ENCODE measurements at places on chromosomes 7 and 10. TPM values are rescaled to one million over a fixed set of nuclear protein-coding genes. Genes with fewer than 3 reads are reported as not detected.
A peak's percentile ranks its signal among the peaks of the same experiment; 100 is the strongest.

OR9A2 gene
- total RNA-seq = not detected

HHEX gene
- 12.2 TPM for total RNA-seq

AMPH gene
- total RNA-seq = 0.58 TPM

IFRD1 gene
- total RNA-seq = 49.9 TPM

ZNF467 gene
- total RNA-seq = 35.3 TPM

CYP2E1 gene
- total RNA-seq = 2.1 TPM

OPN1SW gene
- not detected for total RNA-seq

- no peaks in the 10 kb centered on the region for H3K36me3 ChIP-seq
- peaks cover 99% of the 10 kb centered on the region for H3K27me3 ChIP-seq
- DNase-seq = no peak
- no peak overlapping the region for H3K27ac ChIP-seq
- peak overlapping the region; percentile 33 for H3K4me3 ChIP-seq
These were observed 936 bp downstream of the IGF2BP3 start for GRCh38 chr7:23469150-23469960.

DNA sequence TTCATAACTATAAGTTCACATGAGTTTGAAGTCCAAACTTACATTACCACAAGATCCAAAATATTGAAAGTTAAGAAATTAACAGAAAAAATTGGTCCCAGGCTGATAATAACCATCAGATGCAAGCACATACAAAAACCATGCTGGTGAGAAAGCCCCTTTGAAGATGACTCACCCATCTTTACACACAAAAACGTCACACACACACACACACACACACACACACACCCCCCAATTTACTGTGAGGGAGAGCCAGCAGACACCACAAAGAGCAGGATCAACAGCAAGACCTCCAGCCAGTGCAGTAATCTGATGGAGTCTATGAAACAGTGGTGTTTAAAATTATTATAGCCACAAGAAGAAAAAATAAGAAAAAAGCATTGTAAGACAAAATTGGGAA lies 50.1 kb upstream of the DRGX start:
- no peaks in the 10 kb centered on the region for H3K4me1 ChIP-seq
- DNase-seq = no peak
- no peak overlapping the region for H3K4me3 ChIP-seq
- H3K36me3 ChIP-seq = no peaks in the 10 kb centered on the region

DNA sequence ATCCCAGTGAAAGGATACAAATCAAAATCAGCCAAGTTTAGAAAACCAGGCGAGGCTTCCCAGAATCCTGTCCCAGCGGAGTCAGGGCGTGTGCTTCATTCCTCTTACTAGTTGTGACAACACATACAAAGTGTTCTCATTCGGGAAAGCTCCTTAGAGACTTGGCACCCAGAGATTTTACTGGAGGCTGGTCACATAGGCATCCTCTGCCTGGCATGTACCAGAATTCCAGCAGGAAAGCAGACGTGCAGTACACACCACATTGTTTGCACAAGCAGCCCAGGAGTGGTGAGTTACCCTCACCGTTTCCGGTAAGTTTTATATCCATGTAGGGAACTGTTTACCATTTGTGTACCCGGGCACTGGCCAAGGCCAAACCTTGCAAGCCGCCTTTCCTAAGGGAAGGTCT lies 34.9 kb downstream of the MMRN2 start:
- no peaks in the 10 kb centered on the region for H3K4me1 ChIP-seq
- H3K4me3 ChIP-seq = no peak overlapping the region
- H3K36me3 ChIP-seq = peaks cover 44% of the 10 kb centered on the region
- no peaks in the 10 kb centered on the region for H3K27me3 ChIP-seq

GRCh38 chr10:80131499-80131901 lies 1.0 kb upstream of the PLAC9 start:
- H3K27ac ChIP-seq = no peak overlapping the region
- H3K27me3 ChIP-seq = peaks cover 17% of the 10 kb centered on the region
- no peak overlapping the region for H3K4me3 ChIP-seq

DNA sequence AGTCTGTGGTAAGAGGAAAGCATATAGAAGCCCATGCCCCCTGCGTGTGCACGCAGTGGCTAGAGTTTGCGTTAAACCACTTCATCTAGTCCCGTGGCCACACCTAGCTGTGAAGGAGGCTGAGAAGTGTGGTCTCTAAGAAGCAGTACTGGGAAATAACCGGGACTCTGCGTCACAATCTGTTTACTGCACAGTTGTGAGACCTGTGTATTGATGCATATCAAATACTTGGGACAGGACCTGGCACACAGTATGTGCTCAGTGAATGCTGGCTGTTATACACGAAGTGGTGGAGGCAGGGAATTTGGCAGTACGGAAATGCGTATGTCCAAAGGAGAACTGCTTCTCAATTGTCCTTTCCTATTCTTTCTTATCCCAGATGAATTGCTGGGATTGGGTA lies 149.5 kb downstream of the ARHGAP21 start:
- no peaks in the 10 kb centered on the region for H3K36me3 ChIP-seq
- DNase-seq = no peak
- no peaks in the 10 kb centered on the region for H3K4me1 ChIP-seq
- H3K4me3 ChIP-seq = no peak overlapping the region
- H3K27ac ChIP-seq = no peak overlapping the region

GRCh38 chr7:135260930-135261721 lies 27.5 kb downstream of the STRA8 start:
- H3K27ac ChIP-seq = no peak overlapping the region
- DNase-seq = no peak
- H3K4me3 ChIP-seq = no peak overlapping the region
- no peaks in the 10 kb centered on the region for H3K27me3 ChIP-seq
- no peaks in the 10 kb centered on the region for H3K36me3 ChIP-seq

- H3K36me3 ChIP-seq = no peaks in the 10 kb centered on the region
- DNase-seq = no peak
- no peak overlapping the region for H3K4me3 ChIP-seq
- H3K27ac ChIP-seq = no peak overlapping the region
These were observed 29.4 kb upstream of the C10orf71 start for GRCh38 chr10:49269523-49269922.

DNA sequence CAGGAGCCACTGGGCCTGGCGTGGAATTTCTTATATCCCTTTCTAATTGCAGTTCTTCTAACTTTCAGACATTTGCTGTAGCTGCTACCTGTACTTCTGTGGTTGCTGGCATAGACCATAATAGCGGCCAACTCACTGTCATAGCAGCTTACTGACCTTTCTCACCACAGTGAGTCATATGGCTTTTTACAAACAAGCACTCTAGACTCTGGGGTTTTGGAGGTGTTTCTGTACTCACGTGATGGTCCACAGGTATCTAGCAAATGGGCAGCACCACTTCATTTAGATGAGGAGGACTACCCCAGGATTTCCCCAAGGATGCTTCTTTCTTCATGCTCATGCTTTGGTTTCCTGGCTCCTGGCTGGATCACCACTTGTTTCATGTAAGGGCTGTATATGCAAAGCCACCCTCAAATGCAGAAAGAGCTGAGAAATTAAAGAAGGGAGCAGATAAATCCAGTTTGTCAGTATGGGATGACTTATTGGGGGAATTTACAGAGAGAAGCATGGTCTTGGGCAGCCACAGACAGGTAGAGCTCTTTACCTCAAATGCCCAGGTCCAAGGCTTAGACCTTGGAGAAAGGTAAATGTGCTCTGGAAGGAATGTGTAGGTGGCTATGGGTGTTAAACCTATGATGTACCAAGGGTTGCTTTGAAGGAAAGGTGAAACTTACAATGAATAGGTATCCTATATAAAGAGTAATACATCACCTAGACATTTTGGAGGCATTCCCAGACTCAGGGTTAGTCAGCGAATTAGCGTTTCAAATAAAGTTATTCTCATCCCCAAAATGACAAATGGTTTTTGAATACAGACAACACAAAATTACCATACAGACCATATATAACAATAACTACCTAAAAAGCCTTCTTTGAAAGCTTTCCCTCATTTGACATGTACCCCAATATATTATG lies 15.9 kb upstream of the SLC25A16 start:
- no peaks in the 10 kb centered on the region for H3K27me3 ChIP-seq
- peak overlapping the region; percentile 30 for H3K27ac ChIP-seq
- H3K4me3 ChIP-seq = no peak overlapping the region
- H3K4me1 ChIP-seq = no peaks in the 10 kb centered on the region

- H3K4me1 ChIP-seq = no peaks in the 10 kb centered on the region
- no peak overlapping the region for H3K27ac ChIP-seq
- H3K4me3 ChIP-seq = no peak overlapping the region
- no peaks in the 10 kb centered on the region for H3K36me3 ChIP-seq
- no peaks in the 10 kb centered on the region for H3K27me3 ChIP-seq
These were observed 13.9 kb downstream of the FKBP6 start for GRCh38 chr7:73341877-73342276.

DNA sequence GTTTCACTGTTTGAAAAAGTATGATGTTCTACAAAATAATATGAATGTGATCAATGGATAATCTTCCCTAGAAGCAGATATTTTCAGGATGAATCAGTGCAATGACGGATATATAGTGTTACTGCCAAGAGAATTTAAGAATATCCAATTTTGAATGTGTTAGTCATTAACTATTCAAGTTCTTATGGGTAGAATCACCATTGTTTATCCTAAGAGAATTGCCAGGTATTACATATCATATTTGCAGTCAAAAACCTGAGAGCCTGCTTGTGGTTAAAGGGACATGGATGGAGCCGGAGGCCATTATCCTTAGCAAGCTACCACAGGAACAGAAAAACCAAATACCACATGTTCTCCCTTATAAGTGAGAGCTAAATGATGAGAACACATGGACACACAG lies 26.9 kb downstream of the AHR start:
- peaks cover 52% of the 10 kb centered on the region for H3K36me3 ChIP-seq
- H3K4me1 ChIP-seq = peaks cover 16% of the 10 kb centered on the region
- H3K4me3 ChIP-seq = no peak overlapping the region
- H3K27me3 ChIP-seq = no peaks in the 10 kb centered on the region
- DNase-seq = no peak

DNA sequence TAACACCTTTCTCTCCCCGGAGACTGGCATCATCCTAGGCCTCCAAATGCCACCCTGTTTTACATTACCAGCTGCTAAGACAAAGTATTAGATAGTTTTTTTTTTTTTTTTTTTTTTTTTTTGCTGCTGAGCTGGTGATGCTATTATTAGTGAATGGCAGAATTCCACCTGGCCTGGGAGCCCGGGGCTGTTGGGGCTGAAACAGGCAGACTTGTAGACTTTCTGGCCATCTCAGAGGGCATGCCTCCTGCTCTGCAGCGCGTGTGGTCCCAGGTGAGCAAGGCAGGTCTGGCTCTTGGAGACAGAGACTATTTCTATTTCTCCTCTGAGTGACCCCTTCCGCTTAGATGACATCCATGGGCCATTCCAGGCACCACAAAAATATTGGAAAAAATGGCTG lies 104.2 kb downstream of the EMX2 start:
- H3K4me3 ChIP-seq = no peak overlapping the region
- no peak overlapping the region for H3K27ac ChIP-seq
- no peaks in the 10 kb centered on the region for H3K4me1 ChIP-seq
- no peaks in the 10 kb centered on the region for H3K36me3 ChIP-seq
- DNase-seq = no peak

- no peaks in the 10 kb centered on the region for H3K4me1 ChIP-seq
- peaks cover 63% of the 10 kb centered on the region for H3K36me3 ChIP-seq
- no peaks in the 10 kb centered on the region for H3K27me3 ChIP-seq
- no peak for DNase-seq
These were observed 304.6 kb downstream of the TNS3 start for GRCh38 chr7:47277321-47277781.

- no peak overlapping the region for H3K27ac ChIP-seq
- H3K4me1 ChIP-seq = peaks cover 12% of the 10 kb centered on the region
- H3K27me3 ChIP-seq = no peaks in the 10 kb centered on the region
- H3K4me3 ChIP-seq = no peak overlapping the region
These were observed 92.5 kb upstream of the PITRM1 start for GRCh38 chr10:3265088-3265487.

DNA sequence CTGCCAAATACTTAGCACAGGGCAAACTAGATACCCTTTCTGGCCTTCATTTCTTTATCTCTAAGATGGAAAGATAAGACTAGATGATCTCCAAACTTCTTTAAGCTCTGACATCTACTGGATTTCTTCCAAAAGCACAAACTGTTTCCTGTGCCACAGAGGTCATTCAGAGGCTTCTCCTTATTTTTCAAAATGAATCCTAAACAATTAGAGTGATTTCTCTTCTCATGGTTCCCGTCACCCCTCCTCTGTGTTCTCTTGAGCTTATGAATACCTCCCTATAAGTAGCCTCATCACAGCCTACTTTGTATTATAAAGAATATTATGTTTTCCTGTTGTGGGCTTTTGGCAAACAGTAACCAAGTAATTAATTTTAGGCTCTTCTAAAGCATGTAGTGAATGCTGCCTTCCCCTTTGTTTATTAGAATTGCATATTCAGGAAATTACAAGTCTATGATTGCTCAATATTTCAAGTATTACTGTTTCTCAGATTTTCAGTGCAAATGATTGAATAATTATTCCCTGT lies 179.5 kb downstream of the REEP3 start:
- no peak for DNase-seq
- H3K27ac ChIP-seq = peak overlapping the region; percentile 82
- no peaks in the 10 kb centered on the region for H3K27me3 ChIP-seq
- H3K36me3 ChIP-seq = no peaks in the 10 kb centered on the region

Measured in upper lobe of right lung (tissue), 1 donor.